ENCODE measurements at places on chromosomes 3 and 15.

GRCh38 chr3:180755556-180755955, 76.3 kb upstream of the CCDC39 start:
- DNase-seq = no peak

DNA sequence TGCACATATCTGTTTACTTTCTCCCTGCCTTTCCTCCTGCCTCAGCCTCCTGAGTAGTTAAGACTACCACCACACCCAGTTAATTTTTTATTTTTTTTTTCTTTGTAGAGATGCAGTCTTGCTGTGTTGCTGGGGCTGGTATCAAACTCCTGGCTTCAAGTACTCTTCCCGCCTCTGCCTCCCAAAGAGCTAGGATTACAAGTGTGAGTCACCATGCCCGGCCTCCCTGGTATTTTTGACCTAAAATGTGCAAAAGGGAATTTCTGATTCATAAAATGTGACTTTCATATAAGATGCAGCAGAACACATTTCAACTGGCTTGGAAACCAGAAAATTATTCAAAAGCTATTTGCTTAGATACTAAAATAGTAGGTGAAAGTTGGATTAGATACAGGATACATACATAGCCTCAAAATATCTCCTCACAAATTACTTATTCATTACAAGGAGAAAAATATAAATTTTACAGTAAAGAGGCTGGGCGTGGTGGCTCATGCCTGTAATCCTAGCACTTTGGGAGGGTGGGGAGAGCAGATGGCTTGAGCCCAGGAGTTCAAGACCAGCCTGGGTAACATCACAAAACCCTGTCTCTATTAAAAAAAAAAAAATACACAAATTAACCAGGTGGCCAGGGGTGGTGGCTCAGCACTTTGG, 32.0 kb downstream of the MAP4 start:
- no peak for DNase-seq

DNA sequence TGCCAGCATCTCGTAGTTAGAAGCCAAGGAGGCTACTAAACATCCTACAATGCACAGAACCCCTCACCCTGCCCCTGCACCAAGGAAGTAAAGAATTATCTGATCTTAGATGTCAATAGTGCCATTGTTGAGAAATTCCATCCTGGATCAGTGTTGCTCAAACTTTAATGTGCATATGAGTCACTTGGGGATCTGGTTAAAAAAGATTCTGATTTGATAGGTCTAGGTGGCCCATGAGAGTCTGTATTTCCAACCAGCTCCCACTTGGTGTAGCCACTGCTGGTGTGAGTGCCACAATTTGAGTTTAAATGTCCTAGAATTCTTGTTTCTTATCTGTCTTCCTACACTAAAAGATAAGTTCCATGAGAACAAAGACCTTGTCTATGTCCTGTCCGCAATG, 43.7 kb downstream of the TMEM45A start:
- DNase-seq = no peak

- no peak for DNase-seq
These were observed 39.4 kb downstream of the KPNA1 start for GRCh38 chr3:122475316-122475715.

GRCh38 chr3:13556207-13556606, 7.3 kb downstream of the FBLN2 start:
- DNase-seq = no peak

- peak; percentile 44 for DNase-seq
These were observed 14.3 kb downstream of the ARL8B start for GRCh38 chr3:5136211-5136918.

DNA sequence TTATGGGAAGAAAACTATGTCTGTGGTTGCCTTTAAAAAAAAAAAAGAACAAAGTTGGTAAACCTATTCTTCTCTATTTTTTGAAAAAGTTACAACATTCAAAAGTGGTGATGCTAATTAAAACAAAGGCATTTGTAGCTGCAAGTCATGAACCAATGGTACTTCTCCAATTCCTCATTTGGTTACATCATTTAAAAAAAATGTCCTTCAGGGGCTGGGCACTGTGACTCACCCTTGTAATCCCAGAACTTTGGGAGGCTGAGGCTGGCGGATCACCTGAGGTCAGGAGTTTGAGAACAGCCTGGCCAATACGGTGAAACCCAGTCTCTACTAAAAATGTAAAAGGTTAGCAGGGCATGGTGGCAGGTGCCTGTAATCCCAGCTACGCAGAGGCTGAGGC, 574.6 kb downstream of the VGLL3 start:
- DNase-seq = no peak

DNA sequence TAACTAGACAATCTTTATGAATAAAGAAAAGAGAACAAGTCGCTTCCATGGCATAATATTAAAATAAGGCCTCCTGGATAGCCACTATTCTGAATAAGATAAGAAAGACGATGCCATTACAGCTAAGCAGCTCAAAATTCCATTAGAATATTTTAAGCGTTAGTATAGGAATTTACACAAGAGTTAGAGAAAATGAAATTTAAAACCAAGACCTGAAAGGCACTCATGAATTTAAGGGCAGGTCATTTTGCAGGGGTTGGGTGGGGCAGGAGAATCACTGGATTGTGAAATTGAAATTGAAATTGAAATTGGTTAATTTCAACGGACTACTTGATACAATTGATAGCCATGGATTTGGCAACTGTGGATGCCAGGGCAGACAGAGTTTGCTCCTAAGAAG, 91.8 kb upstream of the GOLGA8J start:
- DNase-seq = no peak

- no peak for DNase-seq
These were observed 58.5 kb upstream of the UTS2B start for GRCh38 chr3:191388823-191389222.

- DNase-seq = no peak
These were observed 38.3 kb upstream of the TRA2B start for GRCh38 chr3:185976100-185976499.

DNA sequence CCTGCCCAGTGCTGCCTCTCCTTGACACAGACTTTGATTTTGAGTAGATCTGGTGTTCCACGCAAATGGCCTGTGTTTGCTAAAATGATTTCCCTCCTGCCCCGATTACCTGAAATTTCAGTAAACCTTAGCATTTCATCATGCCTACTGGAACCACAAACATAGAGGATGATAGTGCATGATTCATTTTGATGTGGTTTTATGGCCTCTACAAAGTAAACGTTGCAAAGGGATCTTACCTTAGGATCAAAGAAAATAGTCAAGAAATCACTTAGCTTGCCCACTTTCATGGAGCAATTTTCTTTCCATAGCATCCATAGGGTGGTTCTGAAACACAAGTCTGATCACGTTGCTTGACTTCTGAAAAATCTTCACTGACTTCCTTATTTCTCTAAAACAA, 524.6 kb upstream of the ATP11B start:
- no peak for DNase-seq

- DNase-seq = no peak
These were observed 266.4 kb upstream of the TBC1D5 start for GRCh38 chr3:18008706-18009368.

DNA sequence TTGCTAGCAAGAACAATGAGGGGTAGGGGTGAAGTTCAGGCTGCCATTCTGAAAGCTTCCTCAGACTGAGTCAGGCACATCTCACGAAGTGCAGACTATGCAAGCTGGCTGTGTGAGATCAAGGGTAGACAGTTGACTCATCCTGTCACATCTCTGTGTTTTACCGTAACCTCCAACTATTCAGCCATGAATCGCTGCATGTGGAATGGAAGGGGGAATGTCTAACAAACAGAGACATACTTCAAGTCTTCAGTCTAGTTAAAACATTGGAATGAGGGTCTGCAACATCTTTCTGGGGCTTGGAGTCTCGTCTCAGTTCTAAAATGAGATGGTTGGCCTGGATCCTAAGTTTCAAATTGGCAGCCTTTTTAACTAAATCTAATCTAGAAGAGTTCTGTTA, 25.9 kb downstream of the AGTR1 start:
- DNase-seq = no peak

Measured in stimulated activated naive B cell treated with anti-CD40 and anti-IgM and Interleukin-4, amounts not matched to agents 10 μg/mL and 1 μg/mL and 100 μg/mL, for 72 hours (primary cell).